Fibroblast of the aortic adventitia (primary cell): ENCODE measurements at places on chromosomes 7 and 10. TPM values are rescaled to one million over a fixed set of nuclear protein-coding genes. Genes with fewer than 3 reads are reported as not detected.

The SOSTDC1 gene
- 0.36 TPM in 1 of 2 replicates, not detected in the other for total RNA-seq

The HMX3 gene
- not detected in 2 replicates for total RNA-seq

The ACHE gene
- 0.16 TPM in 1 of 2 replicates, not detected in the other for total RNA-seq

The MYOZ1 gene
- total RNA-seq, result not detected in 2 replicates

The EPO gene
- not detected in 2 replicates for total RNA-seq

The GLI3 gene
- total RNA-seq, result 7.0 and 7.2 TPM in 2 replicates

The PRKCQ gene
- total RNA-seq, result 0.08 TPM in 1 of 2 replicates, not detected in the other

The CYP3A4 gene
- total RNA-seq, result not detected in 2 replicates

The AVL9 gene
- total RNA-seq, result 16.2 and 26.9 TPM in 2 replicates

The OPN1SW gene
- not detected in 2 replicates for total RNA-seq

The MMP21 gene
- 0.09 TPM in 1 of 2 replicates, not detected in the other for total RNA-seq

The PDK4 gene
- total RNA-seq, result 0.72 and 4.5 TPM in 2 replicates

The RADIL gene
- 0.25 and 1.4 TPM in 2 replicates for total RNA-seq

The SYNPO2L gene
- total RNA-seq, result not detected in 2 replicates

The UCMA gene
- not detected in 2 replicates for total RNA-seq

The SPDYE2B gene
- total RNA-seq, result 0.16 TPM in 1 of 2 replicates, not detected in the other

The NKX2-3 gene
- total RNA-seq, result not detected in 2 replicates

The SLC39A12 gene
- not detected in 2 replicates for total RNA-seq

The COBL gene
- not detected in 2 replicates for total RNA-seq

The AOC1 gene
- not detected in 2 replicates for total RNA-seq

The CCL24 gene
- not detected in 2 replicates for total RNA-seq

The ECHDC3 gene
- 0.98 and 1.2 TPM in 2 replicates for total RNA-seq

The TRPV6 gene
- 0.08 TPM in 1 of 2 replicates, not detected in the other for total RNA-seq

The TRIM24 gene
- total RNA-seq, result 4.7 and 12.6 TPM in 2 replicates

The LEP gene
- under 0.01 TPM in 1 of 2 replicates, not detected in the other for total RNA-seq

The PIK3CG gene
- 0.08 TPM in 1 of 2 replicates, not detected in the other for total RNA-seq

The NYAP1 gene
- 0.81 and 5.6 TPM in 2 replicates for total RNA-seq

The SEPHS1 gene
- total RNA-seq, result 9.8 and 35.2 TPM in 2 replicates

The TMEM273 gene
- total RNA-seq, result 0.57 TPM in 1 of 2 replicates, not detected in the other

The EBF3 gene
- total RNA-seq, result 5.2 and 14.7 TPM in 2 replicates

The PRLHR gene
- total RNA-seq, result not detected in 2 replicates

The ARID5B gene
- total RNA-seq, result 51.0 and 87.9 TPM in 2 replicates

The PRKAR2B gene
- 2.7 and 6.9 TPM in 2 replicates for total RNA-seq

The DENND11 gene
- 7.6 and 10.2 TPM in 2 replicates for total RNA-seq

The AEBP1 gene
- total RNA-seq, result 168 and 234 TPM in 2 replicates

The GALNT17 gene
- 0.18 TPM in 1 of 2 replicates, not detected in the other for total RNA-seq

The ZP3 gene
- total RNA-seq, result 0.63 and 2.9 TPM in 2 replicates

The TMEM26 gene
- 5.7 and 20.5 TPM in 2 replicates for total RNA-seq

The HOGA1 gene
- 0.08 and 0.72 TPM in 2 replicates for total RNA-seq

The FAM25G gene
- not detected in 2 replicates for total RNA-seq

The AMZ1 gene
- 0.25 and 0.36 TPM in 2 replicates for total RNA-seq

The CALML3 gene
- total RNA-seq, result not detected in 2 replicates

The PNLIPRP1 gene
- not detected in 2 replicates for total RNA-seq

The ADAM22 gene
- 1.3 and 2.4 TPM in 2 replicates for total RNA-seq

The FOXI2 gene
- total RNA-seq, result not detected in 2 replicates

The SLC26A5 gene
- total RNA-seq, result not detected in 2 replicates

The MRC1 gene
- total RNA-seq, result 0.08 and 0.09 TPM in 2 replicates

The PLEKHS1 gene
- total RNA-seq, result not detected in 2 replicates

The DMTF1 gene
- total RNA-seq, result 91.1 and 147 TPM in 2 replicates

The FAM180A gene
- total RNA-seq, result 2.5 and 71.0 TPM in 2 replicates

The POR gene
- total RNA-seq, result 35.2 and 40.7 TPM in 2 replicates

The CFAP46 gene
- 0.09 and 1.5 TPM in 2 replicates for total RNA-seq

The FAM25C gene
- not detected in 2 replicates for total RNA-seq

The ZNF365 gene
- total RNA-seq, result 0.41 and 7.2 TPM in 2 replicates

The TMEM236 gene
- 0.09 and 0.16 TPM in 2 replicates for total RNA-seq
